Mucosa of descending colon (tissue), 3 donors: ENCODE measurements at places on chromosomes 5 and 9. TPM values are rescaled to one million over a fixed set of nuclear protein-coding genes. Genes with fewer than 3 reads are reported as not detected.

- DNase-seq: no peak
Observed at GRCh38 chr9:14209399-14210345, 104.3 kb downstream of the NFIB start.

GRCh38 chr9:99544526-99544925 is 277.2 kb upstream of the NR4A3 start:
- no peak for DNase-seq

DNA sequence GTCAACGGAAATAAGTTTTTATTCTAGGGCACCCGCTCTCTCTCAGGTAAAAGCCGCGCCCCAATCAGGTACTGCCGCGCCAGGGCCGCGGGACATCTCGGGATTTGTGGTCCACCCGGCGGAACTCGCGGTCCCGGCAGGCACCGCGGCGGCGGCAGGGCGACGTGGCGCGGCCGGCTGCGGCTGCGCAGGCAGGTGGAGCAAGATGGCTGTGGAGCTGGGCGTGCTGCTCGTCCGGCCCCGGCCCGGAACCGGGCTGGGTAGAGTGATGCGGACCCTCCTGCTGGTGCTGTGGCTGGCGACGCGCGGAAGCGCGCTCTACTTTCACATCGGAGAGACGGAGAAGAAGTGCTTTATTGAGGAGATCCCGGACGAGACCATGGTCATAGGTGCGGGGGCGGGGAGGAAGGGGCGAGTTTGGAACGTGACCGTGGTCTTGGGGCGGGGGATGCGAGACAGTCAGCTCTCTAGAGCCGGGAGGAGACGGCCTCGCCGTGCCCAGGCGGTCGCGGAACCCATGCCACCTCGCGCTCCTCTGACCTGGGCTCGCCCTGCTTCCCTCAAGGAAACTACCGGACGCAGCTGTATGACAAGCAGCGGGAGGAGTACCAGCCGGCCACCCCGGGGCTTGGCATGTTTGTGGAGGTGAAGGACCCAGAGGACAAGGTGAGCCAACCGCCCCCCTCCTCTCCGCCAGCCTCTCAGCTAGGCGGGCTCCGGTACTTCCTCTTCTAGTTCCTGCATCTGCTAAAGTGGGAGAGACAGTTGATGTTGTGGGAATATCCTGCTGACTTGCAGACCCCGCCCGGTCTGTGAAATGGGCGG is at the start of gene TMED9:
TSS of gene TMED9 (plus strand) at position 194 of the 825 bp plus-strand sequence. CDS start at position 206, 12 bp downstream.
- DNase-seq: peak; percentile 95

- DNase-seq: no peak
Observed at GRCh38 chr9:4035777-4036176, 264.1 kb downstream of the GLIS3 start.

DNA sequence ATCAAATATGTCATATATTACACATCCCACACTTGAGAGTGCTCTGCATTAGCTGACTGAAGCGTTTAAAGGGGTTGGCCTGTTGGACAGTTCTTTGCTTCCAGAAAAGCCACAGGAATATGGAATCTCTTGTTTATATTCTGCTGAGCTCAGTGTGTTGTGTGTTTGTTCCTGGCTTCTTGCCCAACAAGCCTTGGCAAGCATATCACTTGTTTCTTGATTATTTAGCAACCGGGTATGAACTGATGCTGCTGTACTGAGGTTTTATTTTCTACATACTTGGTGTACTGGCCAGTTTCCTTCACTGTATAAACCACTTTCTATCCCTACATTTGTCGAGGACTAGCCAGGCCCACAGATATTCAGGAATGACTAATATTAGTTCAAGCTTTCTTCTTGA is 378.9 kb downstream of the KCTD16 start:
- DNase-seq: peak; percentile 21

- DNase-seq: no peak
Observed at GRCh38 chr5:74431290-74431669, 209.2 kb downstream of the ENC1 start.

GRCh38 chr9:85445887-85446286 is 295.9 kb downstream of the AGTPBP1 start:
- no peak for DNase-seq

DNA sequence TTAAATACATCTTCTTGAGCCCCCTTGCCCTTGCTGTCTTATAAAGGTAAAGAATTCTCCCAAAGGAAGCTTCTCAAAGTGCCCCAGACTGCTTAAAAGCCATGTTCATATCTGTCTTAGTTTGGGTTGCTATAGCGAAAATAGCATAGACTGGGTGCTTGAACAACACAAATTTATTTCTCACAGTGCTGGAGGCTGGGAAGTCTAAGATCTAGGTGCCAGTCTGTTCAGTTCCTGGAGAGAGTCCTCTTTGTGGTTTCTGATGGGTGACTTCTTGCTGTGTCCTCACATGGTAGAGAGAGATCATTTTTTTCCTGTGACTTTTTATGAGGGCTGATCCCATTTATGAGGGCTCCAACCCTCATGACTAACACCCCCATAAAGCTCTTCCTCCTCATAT is 486.7 kb upstream of the ADAMTS16 start:
- DNase-seq: no peak

GRCh38 chr9:79630521-79631403 is 59.0 kb downstream of the TLE4 start:
- no peak for DNase-seq

DNA sequence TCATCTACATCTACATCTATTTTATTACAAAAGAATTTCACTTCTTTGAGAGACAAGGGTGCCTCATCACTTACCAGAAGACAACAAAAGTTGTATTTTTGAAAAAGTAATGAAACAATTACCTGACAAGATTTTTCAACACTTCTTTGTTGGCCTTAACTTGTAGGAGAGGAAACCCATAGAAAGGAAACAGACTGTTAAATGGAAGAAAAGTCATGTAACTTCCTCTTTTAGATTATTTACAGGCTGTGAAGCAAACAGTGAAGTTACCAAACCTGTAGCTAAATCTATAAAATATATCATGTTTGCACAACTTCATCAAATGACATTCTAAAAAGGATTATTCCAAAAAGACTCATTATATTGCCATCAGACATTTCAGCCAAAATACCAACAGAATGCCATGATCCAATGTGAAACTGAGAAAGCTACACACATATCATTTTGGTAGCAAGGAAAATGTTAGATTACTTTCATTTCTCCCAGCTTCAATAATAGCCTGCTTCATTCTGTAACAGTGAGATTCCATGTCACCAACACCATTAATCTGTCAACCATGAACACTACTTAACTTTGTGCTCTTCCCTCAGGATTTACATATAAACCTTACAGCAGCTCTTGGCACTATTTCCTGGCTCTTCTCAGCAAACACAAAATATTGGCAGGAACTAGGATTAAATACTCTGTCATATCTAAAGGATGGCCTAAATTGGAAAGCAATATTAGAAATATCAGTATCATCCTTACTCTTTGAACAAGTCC is 122.5 kb downstream of the MCTP1 start:
- no peak for DNase-seq

GRCh38 chr5:55211184-55211874 is 15.8 kb downstream of the MCIDAS start:
- no peak for DNase-seq

DNA sequence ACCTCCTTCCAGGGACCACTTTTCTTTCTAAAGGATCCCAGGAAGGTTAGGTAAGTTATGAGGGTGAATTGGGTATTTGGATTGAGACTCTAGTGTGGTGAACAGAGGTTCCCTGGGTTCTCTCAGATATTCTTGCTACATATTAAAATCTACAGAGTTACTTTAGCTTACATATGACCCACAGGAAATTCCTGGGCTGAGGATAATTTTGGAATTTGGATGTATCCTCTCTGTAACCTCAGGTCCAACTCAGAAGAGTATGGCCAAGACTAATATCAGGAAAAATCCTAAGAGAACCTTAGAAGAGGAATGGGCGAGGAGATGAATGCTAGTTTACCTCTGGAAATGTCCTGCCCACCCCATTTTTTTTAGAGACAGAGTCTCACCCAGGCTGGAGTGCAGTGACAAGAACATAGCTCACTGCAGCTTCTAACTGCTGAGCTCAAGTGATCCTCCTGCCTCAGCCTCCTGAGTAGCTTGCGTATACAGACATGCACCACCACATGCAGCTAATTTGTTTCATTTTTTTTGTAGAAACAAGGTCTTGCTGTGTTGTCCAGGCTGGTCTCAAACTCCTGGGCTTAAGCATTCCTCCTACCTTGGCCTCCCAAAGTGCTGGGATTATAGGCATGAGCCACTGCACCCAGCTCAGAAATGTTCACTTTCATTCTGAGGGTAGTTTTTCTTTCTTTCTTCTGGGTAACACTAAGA is 196.4 kb downstream of the ARHGEF28 start:
- no peak for DNase-seq

DNA sequence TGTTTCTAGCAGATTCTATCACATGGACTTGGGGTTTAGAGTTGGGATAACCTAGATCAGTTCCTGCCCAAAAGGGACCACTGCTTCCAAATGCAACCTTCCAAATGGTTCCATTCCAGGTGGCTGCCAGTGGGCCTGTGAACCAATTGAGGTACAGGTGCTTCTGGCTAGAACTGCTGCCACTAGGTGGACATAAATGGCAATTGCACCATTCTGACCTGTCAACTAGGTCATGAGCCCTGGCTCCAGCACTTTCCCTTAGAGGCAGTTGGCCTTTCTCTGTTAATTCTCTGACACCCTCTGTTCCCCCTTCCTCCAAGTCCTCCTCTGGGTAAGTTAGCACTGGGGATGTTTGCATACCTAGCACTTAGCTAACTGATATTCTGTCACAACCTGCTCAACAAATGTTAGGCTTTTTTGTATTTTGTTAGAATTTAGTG is 16.6 kb upstream of the HEMGN start:
- DNase-seq: peak; percentile 68

DNA sequence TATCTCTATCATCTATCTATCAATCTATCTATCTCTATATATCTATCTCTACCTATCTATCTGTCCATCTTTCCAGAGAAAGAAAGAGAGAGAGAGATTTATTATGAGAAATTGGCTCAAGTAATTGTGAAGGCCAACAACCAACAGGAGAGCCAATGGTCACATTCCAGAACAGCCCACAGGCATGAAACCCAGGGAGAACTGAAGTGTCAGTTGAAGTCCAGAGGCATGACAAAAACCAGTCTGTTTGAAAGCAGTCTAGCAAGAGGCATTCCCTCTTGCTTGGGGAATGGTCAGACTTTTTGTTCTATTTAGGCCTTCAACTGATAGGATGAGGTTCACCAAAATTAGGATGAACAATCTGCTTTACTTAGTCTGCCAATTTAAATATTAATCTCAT is 87.6 kb upstream of the PLCXD3 start:
- no peak for DNase-seq

GRCh38 chr5:177983763-177984583 is 12.1 kb downstream of the PROP1 start:
- DNase-seq: no peak

GRCh38 chr9:88313364-88314220 is 74.7 kb upstream of the SPIN1 start:
- DNase-seq: no peak

- DNase-seq: no peak
Observed at GRCh38 chr5:88691945-88692868, 190.8 kb downstream of the MEF2C start.

GRCh38 chr5:109351988-109352864 is 57.5 kb downstream of the PJA2 start:
- DNase-seq: no peak

DNA sequence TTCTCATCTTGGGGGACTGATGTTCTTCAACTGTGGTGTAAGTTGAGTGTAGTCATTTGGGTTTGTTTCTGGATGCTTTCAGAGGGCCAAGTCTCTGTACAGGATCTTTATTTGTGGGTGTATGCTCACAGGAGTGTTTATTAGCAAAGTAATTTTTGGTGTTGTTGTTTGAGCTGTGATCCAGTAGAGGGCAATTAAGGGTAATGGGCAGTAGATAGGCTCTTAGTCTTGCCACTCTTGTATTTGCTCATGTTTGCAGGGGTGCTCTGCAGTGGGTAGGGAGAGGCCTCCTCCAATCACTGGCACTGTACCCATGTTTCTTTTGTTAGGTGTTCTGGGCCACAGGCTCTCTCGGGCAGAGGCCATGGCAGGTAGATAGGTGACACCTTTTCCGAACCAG is 45.9 kb upstream of the ITGA2 start:
- no peak for DNase-seq

GRCh38 chr5:150137997-150138396 is 17.6 kb downstream of the PDGFRB start:
- DNase-seq: no peak

DNA sequence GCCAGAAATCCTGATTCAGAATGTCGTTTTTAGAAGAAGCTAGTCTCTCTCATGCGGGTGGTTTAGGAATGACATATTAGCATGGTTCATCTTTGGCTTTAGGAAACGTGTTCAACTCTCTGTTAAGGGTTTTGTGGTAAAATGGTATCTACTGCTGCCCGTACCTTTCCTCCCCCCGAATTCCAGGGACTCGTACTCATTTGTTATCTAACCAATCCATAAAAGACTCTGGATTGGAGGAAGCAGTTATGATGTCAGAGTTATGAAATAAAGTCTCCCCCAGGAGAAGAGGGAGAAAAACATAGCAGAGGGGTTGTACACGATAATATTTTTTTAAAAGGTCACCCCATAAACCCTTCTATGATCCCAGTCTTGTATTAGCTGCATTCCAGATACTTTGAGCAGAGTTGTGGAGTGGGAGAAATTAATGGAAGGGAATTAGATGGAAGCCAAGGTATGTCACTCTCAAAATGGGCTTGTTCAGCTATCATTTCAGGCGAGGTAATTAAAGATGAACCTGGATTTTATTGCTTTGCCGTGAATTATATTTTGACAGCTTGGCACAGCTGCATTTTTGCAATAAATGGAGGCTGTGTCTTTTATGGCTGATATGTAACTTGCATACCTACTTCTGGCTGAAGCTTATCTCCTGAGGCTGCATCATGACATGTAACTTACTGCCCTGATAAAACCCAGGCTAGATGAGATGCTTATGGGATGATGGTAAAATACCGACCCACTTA is 31.3 kb downstream of the RAI14 start:
- no peak for DNase-seq

DNA sequence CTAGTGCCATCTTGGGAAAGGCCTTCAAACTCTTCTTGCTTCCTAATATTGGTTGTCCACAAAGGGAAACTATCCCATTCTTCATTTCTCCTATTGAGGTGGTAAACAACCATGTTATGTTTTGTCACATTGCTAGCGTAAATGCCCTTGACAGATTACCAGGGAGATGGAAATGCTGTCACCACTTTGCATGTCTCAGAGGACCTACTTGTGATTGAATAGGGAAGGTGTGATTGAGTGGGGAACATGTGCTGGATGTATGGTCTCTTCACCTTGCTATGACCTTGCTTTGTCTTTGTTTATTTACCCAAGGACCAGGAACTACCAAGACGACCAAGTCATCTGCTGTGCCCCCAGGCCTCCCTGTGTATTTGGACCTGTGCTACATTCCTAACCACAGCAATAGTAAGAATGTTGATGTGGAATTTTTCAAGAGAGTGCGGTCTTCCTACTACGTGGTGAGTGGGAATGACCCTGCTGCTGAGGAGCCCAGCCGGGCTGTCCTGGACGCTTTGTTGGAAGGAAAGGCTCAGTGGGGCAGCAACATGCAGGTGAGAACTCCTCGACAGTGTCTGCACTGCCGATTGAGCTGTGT is 96.1 kb downstream of the MAP1B start:
- DNase-seq: no peak

GRCh38 chr9:124688238-124688904 is 82.7 kb downstream of the NR6A1 start:
- no peak for DNase-seq

FCN1 gene
- 3.3 TPM for total RNA-seq

PCDHB5 gene
- total RNA-seq: 3.0 TPM

NR4A3 gene
- total RNA-seq: 25.0 TPM

SLC22A4 gene
- total RNA-seq: 2.7 TPM

KCNV2 gene
- total RNA-seq: not detected

CD180 gene
- 0.87 TPM for total RNA-seq

DMRT3 gene
- total RNA-seq: not detected

PLEKHG4B gene
- 3.0 TPM for total RNA-seq

ARAP3 gene
- 10.9 TPM for total RNA-seq
